Kidney capillary endothelial cell (primary cell): ENCODE measurements at places on chromosomes 11 and 22.
A peak's percentile ranks its signal among the peaks of the same experiment; 100 is the strongest.

GRCh38 chr11:18265949-18266348 is at the start of gene SAA1:
TSS of gene SAA1 (plus strand) at chr11:18266264. CDS start at chr11:18266888, 624 bp downstream.
- no peak for DNase-seq

DNA sequence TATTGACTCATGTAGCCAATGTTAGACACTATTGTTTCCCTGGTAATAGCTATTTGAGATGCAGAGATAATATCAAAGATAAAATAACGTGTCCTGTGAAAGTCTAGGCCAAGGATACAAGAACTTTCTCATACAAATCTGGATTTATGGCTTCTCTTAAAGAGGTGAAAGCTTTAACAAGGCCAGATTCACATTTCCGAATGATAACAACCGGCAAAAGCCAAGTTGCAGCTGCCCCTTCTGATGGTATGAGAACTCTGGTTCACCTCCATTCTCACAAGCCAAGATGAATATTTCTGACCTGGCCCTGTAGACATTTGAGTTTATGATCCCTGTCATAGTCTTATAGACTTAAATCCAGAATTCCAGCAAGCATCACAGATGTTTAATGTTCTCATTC is 230.4 kb upstream of the ZC3H12C start:
- DNase-seq: no peak

DNA sequence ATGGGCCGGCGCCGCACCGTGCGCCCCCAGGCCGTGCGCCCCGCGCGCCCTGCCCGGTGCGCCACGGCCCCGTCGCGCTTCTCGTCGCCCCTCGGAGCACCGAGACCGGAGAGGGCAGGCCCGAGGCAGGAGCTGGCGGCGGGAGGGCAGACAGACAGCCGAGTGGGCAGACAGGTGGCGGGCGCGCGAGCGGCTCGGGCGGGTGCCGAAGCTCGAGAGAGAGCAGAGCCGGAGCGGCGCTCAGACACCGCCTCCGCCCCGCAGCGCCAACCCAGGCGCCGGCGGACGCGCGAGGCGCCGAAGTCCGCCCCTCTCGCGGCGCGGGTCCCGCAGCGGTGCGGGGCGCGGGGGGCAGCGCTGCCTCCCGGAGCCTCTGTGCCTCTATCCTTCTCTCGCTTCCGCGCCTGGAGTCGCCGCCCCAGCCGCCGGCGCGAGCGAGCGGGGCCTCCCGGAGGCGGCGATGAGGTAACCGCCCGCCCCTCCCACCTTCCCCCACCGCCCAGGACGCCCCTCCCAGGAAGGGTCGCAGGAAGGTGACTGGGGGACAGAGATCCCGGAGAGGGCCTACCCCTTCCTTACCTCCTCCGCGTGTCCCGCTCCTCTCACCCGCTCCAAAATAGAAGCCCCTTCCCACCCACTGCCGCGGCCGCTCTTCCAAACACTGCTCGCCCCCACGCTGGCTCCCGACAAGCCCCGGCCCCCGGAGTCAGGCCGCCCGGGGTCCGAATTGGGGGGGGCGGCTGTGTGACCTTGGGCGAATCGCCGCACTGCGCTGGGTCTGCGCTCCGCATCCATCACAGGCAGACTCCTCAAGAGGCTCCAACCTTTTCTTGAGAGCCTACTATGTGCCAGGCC is at the start of gene RASL10A:
Gene RASL10A, minus strand, starts transcription at position 412 of the 855 bp plus-strand sequence. CDS start 451 bp downstream, outside the sequence.
- no peak for DNase-seq

DNA sequence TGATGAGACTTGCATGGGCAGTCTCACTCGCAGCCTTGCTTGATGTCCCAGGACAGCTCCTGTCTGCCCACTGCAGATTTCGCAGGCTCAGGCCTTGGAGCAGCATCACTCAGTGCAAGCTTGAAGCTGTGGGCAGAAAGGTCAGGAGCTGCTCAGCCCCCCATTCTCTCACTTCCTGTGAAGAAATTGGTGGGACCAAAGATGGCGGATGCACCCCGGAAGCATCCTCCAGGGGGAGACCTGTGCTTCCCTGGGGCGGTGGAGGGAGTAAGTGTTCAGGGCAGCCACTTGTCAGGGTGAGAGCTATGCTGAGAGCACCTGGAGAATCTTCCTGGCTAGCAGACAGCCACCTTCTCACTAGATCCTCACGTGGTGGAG is 11.3 kb downstream of the PLAAT2 start:
- no peak for DNase-seq

- no peak for DNase-seq
Measured at GRCh38 chr11:69509381-69509780, 27.9 kb downstream of the LINC01488 start.

- DNase-seq: no peak
Measured at GRCh38 chr22:22943521-22944267, 56.1 kb downstream of the IGLL5 start.

DNA sequence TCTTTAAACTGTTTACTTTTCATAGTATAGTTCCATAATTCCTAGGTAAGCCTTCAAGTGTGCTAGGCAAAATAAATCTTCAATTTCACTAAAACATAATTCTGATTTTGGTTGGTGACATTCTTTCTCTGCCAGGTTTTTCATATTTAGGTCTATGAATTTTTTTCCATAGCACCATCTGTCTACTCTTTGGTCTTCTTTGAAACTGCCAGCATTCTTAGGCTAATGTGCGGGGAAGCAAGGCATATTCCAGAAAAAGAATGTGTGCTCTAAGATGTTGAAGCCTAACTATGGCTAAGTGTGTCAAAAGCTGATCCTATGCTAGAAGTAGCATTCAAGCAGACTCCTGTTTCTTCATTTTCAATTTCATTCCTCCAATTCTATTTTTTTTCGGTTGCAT is 213.9 kb upstream of the C11orf87 start:
- DNase-seq: no peak

DNA sequence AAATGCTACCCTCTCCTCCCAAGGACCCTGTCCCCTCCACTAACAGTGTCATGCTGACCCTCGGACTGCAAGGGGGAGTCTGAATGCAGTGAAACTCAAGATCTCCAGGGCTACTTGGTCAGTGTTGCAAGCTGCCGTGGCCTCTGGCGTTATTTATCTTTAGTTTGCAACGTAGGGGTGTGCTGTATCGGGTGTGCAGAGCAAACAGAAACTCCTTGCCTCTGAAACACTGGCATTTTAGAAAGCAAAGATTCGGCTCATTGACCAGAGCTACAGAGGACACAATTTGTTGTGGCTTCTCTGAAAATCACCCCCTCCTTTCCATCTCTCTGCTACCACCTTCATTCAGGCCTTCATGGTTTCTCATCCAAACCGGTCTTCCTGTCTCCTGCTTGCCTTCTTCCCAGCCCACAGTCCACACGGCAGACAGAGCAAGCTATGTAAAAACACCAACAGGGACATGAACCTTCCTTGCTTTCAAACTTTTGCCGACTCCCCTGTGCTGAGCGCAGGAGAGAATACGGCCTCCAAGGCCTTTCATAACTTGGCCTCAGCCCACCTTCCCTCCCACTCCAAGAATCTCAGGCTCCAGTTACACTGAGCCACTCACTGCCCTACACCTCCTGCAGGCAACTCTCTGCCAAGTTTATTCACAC is 14.9 kb downstream of the FZD4 start:
- no peak for DNase-seq

DNA sequence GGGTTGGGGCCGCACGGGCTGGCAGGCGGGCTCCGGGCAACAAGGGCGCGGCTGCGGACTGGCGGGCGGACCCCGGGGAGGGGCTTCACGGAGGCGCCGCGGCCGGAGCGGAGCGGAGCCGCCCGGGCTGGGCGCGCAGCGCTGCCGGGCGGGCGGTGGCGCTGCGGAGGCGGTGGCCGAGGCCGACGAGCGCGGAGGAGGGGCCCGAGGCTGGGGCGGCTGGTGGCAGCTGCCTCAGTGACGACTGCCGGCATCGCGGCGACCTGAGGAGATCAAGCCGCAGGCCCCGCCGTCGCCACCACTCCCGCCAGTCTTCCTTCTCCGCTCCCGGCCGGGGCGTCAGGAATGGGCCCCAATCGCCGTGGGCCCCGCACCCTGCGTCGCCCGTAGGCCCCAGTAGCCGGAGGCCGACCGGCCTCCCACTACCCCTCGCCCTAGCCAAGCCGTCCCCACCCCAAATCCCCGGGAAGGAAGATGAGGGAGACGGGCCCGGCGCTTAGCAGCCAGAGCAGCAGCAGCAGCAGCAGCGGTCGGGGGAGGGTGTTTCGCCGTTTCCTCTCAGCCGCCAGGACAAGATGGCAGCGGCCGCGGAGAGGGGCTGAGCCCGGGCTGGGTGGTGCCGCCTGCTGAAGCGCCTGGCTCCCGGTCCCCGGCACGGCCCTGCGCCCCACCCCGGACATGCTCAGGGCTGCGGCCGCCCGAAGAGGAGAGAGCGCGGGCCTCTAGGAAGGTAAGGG is at the start of gene HIPK3:
Gene HIPK3, plus strand, starts transcription at position 222 of the 737 bp plus-strand sequence.
- peak; percentile 77 for DNase-seq

DNA sequence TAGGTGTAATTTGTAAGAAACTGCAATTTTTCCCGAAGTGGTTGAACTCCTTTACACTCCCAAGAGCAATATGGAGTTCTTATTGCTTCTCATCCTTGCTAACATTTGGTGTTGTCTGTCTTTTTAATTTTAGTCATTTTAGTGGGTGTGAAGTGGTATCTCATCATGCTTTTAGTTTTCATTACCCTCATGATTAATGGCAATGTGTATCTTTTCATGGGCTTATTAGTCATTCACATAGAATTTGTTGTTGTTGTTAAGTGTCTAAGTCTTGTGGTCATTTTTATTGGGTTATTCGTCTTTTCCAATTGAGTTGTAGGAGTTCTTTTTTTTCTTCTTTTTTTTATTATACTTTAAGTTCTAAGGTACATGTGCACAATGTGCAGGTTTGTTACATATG is 238.3 kb upstream of the SESN3 start:
- no peak for DNase-seq

DNA sequence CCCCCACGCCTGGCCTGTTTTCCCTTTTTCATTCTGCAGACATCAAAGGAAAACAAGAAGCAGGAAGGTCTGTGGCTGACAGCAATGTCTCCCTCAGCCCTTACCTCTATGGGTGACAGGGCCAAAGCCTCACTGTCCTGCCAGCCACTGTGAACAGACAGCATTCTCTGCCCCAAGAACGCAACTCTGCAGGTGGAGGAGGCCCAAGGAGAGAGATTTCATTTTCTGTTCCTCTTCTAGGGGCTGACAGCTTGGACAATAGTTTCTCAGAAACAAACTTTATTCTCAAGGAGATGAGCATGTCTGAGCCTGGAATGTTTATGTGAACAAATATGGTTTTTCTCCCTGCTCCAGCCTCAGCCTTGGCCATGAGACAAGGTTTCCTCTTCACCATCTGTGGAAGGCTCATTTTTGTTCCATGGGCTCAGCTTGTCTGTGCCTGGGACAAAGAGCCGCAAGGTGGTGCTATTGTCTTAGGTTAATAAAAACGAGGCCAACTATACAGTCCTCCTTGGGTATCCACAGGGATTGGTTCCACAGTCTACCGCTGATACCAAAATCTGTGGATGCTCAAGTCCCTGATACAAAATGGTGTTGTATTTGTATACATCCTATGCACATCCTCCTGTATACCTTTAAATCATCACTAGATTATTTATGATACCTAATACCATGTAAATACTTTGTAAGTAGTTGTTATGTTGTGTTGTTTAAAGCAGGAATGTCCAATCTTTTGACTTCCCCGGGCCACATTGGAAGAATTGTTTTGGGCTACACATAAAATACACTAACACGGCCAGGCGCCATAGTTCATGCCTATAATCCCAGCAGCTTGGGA is 5.8 kb downstream of the PIWIL3 start:
- no peak for DNase-seq

DNA sequence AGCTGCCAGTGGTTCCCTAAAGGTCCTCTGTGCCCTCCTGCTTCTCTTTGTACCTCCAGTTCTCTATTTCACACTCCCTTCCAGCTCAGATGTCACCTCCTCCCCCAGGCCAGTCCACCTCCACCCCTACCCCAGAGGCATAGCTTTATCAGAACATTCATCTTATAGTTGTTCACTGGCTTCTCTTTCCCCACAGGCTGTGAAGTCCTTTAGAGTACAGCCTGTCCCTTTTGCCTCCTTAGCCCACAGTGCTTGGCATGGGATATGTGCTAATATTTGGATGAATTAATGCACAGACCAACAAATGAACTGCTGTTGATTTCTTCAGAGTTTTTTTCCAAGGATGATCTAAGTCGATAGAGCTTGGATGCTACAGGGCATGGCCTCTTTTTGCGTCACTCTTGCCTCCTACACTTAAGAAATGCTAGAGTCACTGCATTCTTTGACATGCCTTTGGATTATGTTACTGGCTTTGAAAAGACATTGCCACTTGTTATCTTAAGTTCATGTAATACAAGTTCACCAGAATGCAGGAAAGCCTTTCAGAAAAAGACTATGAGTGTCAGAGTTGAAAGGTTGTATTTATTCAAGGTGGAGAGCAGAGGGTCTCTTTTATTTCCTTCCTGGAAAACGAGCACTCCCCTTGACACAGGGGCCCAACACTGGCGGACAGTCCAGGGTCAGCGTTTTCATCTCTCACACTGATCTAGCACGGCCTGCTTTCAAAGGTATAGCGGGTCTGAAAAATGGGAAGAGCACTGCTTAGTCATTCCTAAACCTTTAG is 75.7 kb downstream of the PISD start:
- no peak for DNase-seq

DNA sequence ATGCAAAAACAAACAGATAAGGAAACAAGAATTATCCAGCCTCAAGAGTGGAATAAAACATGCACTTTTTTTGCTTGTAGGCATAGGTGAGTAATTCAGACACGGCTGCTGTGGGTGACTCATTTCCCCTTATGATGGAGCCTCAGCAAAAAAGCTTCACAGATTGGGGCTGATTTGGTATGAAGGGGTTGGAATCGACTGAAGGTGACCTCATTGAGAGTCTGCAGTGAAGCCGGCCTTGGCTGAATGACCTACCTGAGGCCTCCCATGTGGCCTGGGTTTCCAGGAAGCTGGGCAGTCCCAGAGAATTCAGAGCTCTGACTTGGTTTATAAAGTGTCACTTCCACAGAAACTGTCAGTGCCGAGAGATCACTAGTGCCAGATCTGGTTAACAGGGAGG is 34.2 kb upstream of the VPREB1 start:
- DNase-seq: peak; percentile 72

GRCh38 chr11:33696411-33696810 is 4.2 kb downstream of the C11orf91 start:
- DNase-seq: no peak

- no peak for DNase-seq
Measured at GRCh38 chr11:86787018-86787536, 13.3 kb upstream of the PRSS23 start.

GRCh38 chr11:66951135-66951534 is 7.0 kb downstream of the PC start:
- DNase-seq: no peak
